Amygdala (tissue), 56 donors: ENCODE measurements at places on chromosomes 13 and 19.

GRCh38 chr13:59710996-59711701, 452.6 kb downstream of the DIAPH3 start:
- no peak for DNase-seq

DNA sequence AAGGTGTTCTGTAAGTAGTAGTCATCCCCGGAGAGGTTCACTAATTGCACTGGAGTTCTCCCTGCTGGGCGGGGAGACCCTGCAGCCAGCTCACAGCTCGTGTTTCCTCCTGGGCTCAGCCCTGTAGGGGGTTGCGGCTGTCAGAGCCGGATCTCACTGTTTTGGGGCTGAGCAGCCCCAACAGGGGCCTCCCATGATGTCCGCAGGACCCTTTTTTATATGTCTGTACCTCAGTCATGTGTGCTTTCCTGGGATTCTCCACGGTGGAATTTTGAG, 130.2 kb upstream of the MCF2L start:
- no peak for DNase-seq

- no peak for DNase-seq
Measured at GRCh38 chr19:2969104-2969504, 8.3 kb upstream of the TLE6 start.

- peak; percentile 36 for DNase-seq
Measured at GRCh38 chr19:2309734-2310362, 1.9 kb upstream of the LINGO3 start.

DNA sequence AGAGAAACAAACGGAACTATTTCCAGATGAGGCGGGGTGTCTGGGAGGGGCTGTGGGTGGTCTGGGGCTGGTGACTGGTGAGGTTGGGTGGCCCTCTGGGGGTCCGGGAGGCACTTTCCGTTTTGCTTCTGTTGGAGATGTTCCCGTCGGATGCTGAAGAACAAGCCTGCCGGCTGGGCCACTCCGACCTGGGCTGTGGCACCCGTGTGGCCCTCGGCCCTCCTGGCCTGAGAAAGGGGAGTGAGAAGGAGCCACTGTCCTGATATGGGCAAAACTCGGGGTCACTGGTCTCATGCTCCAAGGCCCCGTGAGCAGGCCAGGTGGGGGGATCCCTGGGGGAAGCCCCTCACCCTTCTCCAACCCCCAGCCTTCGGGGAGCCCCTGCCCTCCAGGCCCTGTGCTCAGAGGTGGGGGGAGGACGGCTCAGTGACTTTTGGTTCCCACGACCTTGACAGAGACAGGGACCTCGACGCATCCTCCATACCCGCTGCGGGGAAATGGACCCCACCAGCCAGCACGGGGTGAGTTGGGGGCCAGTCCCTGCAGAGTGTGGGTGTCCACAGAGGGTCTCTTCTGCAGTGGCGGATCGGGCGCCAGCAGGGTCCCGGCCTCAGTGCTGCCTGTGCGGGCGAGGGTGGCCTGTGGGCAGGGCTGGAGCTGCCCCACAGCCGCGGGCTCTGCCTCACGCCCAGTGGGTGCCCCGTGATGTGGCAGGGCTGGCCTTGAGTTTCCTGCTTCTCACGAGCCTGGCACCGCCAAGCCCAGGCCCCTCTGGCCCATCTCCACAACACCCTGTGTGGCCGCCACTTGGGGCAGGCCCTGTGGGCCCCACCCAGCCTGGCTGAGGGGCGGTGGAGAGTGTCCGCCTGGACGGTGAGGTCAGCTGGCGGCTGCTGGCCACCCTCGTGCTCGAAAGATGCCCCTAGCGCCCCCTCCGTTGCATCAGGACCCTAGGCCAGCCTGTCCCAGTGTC, 4.4 kb upstream of the TBXA2R start:
- no peak for DNase-seq

- DNase-seq, result no peak
Measured at GRCh38 chr19:4781801-4782200, 9.7 kb upstream of the FEM1A start.

DNA sequence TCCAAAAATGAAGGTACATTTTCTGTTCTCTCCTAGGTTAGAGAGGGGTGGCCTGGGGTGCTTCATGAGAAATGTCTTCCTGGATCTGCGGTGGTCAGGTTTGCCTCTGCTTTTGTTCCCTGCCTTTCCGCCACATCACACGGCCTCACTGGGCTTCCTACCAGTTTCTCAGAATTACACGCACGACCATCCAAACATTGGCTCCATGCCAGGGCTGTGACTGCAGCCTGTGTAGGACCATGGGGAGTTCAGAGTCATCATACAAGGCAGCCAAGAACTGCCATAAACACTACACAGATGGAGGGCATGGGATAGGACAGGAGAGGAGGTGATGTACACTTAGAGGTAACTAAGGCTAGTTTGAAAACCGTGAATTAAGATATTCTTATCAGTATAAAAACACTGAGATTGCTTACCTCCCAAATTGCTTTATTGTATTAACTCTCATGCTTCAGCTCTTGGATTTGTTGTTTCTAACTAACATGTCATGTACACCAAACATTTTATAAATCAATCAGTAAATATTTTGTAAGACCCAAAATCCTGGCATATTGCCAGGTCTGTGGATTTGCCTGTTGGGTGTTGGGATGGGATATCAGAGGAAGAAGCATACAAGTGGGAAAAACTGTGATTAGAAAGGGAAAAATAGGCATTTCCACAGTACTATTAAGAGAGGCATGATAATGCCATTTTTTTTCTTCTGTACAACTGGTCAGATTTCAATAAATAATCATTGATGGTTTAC, 45.2 kb downstream of the CDADC1 start:
- peak; percentile 57 for DNase-seq

- no peak for DNase-seq
Measured at GRCh38 chr13:74554569-74555275, 420.5 kb upstream of the KLF12 start.

GRCh38 chr19:48481846-48482639, 12.9 kb downstream of the CYTH2 start:
- no peak for DNase-seq

GRCh38 chr19:36009220-36009619, 607 bp upstream of the SYNE4 start:
- DNase-seq, result peak; percentile 36

DNA sequence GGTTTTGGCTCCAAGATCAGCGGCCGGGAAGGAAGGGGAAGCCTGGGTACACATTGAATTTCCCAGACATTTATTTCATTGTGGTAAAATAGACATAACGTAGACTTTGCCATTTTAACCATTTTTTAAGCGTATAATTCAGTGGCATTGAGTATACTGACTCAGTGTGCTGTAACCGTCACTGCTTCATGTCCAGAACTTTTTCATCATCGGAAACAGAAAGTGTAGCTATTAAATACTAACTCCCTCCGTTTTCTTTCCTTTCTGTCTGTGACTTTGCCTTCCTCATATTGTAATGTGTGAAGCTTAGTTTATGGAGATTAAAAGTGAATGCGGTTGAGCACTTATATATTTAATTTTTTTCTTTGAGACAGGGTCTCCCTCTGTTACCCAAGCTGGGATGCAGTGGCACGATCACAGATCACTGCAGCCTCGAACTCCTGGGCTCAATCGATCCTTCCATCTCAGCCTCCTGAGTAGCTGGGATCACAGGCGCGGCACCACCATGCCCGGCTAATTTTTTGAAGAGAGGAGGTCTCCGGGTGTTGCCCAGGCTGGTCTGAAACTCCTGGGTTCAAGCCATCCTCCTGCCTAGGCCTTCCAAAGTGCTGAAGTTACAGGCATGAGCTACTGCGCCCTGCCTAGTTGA, 1.4 kb downstream of the HNRNPM start:
- no peak for DNase-seq
